ENCODE measurements at places on chromosomes 11 and 22.

- DNase-seq, result no peak
Observed at GRCh38 chr11:115699326-115699725, 195.1 kb upstream of the CADM1 start.

GRCh38 chr22:46017166-46017565 is 40.2 kb upstream of the WNT7B start:
- no peak for DNase-seq

- no peak for DNase-seq
Observed at GRCh38 chr11:131845255-131845654, 474.8 kb downstream of the NTM start.

GRCh38 chr11:2272946-2273280 is 2.5 kb upstream of the ASCL2 start:
- no peak for DNase-seq

DNA sequence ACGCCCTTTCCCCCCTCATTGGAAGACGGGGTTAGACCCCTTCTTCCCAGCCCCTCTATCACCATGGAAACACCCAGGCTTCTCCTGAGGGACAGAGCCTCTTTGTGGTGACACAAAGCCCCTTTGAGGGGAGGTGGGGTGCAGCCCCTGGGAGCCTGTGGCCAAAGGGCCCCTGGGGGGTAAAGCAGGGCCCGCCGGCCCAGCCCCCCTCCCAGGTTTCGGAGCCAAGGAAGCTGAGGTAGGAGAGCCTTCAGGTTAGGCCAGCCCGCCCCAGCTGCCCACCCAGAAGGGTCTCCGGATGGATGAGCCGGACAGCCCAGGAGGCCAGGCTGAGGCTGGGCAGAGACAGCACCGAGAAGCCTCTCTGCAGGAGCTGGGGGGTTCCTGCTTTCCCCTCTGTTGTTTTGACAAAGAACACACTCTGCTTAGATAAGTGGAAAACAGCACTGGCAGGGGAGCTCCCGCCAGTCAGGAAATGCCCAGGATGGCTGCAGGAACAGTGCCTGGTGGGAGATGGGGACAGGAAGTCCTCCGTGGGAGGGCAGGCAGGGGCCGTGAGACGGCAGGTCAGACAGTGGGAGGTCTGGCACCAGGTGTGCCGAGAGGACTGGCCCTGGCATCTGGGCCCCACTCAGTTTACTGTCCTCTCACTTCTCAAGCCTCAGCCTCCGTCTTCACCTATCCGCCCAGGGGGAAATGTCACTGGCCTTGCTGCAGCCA is 18.2 kb downstream of the ARVCF start:
- DNase-seq, result no peak

DNA sequence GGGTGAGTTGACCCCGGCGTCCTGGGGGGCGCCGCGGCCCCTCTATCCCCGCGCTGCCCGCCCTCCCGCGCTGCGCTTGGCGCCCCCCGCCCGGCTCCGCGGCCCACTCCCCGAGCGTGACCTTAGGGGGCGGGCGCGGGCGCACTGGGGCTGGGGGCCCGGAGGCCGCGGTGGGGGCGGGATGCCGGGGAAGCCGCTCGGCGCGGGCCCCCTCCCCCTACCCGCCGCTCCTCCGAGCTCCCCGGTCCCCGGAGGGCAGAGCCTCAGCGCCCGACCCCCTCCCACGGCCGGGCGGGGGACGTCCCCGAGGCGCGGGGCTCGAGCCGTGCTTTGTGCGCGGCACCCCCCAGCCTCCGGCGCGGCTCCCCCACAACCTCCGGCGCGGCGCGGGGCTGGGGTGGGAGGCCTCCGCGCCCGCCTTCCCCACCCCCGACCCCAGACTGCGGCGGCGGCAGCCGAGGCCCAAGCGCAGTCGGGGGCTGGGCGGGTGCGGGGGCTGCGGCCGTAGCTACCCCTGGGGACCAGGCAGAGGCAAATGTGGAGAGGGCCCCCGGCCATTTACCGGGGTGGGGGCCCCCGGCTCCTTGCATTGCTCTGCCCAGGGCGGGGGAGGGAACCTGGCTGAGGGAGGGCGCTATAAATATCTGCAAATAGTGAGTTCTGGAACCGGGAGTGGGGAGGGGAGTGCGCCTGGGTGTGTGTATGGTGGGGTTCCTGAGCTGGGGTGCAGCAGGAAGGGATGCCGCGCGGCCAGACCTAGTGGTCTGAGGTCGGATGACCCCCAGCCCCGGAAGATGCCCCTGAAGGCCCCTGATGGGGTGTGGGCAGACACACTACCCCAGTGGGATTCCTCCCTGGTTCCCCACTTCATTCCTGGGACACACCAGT is 988 bp downstream of the MGAT3 start:
- DNase-seq, result peak; percentile 51

DNA sequence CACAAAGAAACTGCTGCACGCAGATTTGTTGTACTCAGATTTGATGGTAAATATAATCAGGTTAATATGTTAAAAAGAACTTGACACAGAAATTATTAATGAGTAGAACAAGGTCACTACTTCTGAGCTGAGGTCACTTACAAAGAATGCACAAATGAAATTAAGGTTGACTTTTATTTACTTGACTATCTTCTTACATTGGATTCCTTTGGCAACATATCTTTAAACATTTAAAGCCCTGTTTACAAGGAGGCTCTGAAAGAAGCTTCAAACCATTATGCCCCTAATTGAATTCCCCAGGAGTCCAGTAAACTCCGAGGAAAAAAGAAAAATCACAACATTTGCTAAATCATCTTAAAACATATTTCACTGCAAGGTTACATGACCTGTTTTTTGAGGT is 245.5 kb downstream of the SOX6 start:
- DNase-seq, result no peak

DNA sequence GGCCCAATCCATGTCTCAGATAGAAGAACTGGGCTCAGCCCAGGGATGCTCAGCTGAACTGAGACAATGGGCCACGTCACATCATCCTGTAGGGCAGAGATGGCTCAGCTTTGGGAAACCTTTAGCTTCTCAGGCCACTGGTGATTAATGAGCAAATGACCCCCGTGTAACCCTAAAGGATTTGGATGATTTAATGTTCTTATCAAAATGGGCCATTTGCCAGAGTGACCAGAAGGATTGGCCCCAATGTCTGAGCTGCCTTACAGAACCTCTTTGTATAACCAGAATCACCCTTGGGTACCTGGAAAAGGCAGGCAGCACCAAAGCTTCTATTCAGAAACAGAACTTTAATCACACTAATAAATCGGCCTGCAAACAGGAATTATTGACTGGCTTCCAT is 73.7 kb downstream of the ABTB2 start:
- DNase-seq, result no peak

GRCh38 chr11:79332017-79332416 is 108.8 kb downstream of the TENM4 start:
- no peak for DNase-seq

DNA sequence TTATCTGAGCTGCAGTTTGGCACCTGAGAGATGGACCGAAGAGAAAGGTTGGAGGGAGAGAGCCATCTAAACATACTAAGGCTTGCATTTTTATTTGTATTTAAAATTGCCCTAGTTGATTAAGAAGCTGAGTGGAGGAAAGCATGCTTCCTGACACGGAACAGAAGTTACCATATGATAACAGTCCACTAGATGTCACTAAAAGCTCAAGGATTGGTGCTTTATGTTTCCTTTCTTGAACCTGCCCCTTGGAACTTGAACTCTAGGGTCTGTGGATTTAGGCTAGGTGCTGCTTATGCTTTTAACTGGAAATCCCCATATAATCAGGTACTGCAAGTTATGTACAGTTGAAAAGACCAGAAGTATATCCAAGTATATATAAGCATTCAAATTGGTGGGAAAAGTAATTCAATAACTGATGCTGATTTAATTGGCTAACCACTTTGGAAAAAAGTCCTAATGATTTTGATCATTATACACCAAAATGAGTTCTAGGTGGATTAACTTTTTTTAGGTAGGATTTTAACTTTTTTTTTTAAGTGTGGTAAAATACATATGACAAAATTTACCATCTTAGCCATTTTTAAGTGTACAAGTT is 9.5 kb downstream of the RBMXL2 start:
- DNase-seq, result no peak

DNA sequence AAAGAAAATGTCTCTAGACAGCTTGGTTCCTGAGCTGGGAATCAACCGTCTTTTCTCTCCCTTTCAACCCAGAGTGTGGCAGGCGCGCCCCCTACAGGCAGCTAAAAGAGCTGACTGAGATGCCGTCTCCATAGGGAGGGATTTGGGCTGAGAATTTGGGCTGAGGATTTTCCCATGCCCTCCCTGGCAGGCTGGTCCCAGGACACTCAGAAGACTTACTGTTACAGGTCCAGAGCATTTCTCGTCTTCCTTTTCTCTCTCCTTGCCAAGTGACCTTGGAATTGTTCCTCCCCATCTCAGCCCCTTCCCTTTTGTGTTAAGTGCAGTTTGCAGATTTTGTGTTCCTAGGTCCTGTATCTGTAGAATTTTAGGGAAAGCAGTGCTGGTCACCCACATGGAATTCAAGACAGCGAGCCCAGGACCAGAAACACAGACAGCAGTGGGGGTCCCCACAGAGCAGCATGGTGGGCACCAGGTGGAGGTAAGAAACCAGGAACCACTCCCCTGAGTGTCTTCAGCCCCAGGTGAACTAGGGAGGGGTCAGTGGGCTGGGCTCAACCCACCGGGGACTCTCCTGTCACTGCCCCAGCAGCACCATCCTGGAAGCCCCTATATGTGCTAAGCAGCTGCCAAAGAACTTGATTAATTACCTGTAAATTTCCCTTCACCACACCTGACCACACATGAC is 9.9 kb upstream of the IGLL5 start:
- peak; percentile 8 for DNase-seq

DNA sequence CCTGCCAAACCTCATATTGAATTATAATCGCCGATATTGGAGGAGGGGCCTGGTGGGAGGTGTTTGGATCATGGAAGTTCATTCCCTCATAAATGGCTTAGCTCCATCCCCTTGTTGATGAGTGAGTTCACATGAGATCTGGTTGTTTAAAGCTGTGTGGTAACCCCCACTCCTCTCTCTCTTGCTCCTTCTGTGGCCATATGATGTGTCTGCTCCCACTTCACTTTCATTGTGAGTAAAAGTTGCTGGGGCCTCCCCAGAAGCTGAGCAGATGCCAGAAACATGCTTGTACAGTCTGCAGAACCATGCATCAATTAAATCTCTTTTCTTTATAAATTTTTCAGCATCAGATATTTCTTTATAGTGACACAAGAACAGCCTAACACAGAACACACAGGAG is 929.0 kb upstream of the FAT3 start:
- no peak for DNase-seq

DNA sequence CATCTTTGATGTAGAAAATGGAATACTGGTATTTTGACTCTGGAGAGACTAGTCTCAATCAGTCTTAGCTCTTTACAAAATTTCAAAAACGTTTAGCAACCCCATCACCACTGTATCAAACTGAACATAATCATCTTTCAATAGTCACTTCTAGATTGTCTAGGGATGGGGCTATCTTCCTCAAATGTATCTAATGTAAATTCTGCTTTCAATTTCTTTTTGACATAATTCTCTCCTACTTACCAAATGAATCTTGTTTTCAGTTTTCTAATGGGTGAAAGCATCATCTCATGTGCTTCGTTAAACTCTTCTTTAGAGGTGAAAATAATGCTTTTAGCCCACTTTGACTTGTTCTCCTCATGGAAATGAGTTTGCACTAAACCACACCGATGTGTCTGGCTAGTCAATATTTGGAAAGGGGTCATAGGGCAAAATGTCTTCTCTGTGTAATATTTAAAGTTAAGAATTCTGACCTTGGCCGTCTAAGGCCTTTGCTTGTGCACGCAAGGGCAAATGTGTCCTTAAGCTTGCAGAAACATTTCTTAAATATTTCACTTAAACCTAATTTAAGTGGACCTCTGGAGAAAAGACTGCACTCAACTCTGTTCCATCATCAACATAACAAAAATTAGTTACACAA is 5.2 kb downstream of the SIK3 start:
- DNase-seq, result no peak

- DNase-seq, result no peak
Observed at GRCh38 chr22:19036523-19037273, 85.5 kb downstream of the DGCR2 start.

- no peak for DNase-seq
Observed at GRCh38 chr22:20979243-20979809, 2.8 kb upstream of the LZTR1 start.

- peak; percentile 80 for DNase-seq
Observed at GRCh38 chr11:112226062-112226830, at the start of gene PTS. TSS of gene PTS (plus strand) at chr11:112226428. CDS start at chr11:112226444, 16 bp downstream.

GRCh38 chr11:113255096-113255495 is 59.3 kb upstream of the TTC12 start:
- no peak for DNase-seq

GRCh38 chr22:30421695-30422480 is 3.7 kb upstream of the MTFP1 start:
- no peak for DNase-seq

DNA sequence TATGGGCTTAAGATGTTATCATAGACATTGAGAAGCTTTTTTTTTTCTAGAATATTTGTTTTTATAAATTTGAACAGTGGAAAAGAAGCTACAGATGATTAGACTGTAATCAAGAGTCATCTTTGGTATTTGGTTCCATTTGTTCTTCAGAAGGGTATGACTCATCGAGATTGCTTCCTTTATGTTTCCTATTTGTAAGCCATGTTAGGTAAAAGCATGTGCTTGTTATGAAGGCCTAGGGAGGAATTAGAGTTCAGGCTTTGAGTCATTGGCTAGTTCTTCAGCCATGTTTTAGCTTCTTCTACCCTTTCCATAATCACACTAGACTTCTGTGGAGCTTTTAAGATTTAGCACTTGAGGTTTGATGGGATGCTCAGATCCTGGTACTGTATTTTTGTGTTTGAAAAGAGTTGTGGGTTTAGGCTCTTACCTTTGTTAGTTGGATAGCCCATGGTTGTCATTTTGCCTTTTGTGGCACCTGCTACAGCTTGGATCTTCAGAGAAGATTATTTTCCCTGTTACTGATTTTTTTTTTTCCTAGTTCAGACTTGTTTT is 44.3 kb downstream of the POLD3 start:
- no peak for DNase-seq

DNA sequence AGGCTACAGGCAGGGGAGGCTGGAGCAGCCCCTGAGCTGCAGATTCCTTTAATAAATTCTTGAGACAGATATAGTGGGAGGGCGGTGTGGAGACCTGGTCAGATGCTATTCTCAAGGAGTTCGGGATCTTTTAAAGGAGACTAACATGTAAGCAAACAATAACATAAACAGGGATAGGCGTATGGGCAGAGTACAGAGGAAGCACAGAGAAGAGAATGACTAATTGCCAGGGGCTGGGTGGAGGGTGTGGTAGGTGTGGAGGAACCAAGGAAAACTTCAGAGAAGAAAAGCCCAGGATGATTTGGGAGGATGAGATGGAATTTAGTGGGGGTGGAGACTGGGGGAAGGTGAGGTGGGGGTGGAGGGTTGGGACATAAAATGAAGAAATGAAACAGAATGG is 9.7 kb upstream of the HEPHL1 start:
- no peak for DNase-seq

DNA sequence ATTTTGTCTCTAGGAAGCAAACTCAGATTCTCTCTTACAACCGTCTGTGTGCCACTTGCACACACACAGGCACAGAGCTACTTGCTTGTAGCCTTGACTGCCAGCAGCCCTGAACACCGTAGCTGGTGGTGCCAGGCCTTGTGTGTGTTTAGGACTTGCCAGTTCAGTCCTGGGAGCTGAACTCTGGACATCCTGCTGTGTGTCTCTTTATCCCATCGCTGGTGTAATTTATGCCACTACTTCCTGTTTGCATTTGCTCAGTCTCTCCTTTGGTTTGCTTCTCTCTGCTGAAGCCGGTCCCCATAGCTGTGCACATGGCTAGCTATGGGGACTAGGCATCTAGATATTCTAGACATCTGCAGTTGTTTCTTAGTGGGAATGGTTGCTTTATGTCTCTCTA is 24.0 kb downstream of the MARK2 start:
- no peak for DNase-seq

All from occipital lobe (tissue), 3 donors.